NCI-H82 (cell line): ENCODE measurements at places on chromosomes 11 and 22.

DNA sequence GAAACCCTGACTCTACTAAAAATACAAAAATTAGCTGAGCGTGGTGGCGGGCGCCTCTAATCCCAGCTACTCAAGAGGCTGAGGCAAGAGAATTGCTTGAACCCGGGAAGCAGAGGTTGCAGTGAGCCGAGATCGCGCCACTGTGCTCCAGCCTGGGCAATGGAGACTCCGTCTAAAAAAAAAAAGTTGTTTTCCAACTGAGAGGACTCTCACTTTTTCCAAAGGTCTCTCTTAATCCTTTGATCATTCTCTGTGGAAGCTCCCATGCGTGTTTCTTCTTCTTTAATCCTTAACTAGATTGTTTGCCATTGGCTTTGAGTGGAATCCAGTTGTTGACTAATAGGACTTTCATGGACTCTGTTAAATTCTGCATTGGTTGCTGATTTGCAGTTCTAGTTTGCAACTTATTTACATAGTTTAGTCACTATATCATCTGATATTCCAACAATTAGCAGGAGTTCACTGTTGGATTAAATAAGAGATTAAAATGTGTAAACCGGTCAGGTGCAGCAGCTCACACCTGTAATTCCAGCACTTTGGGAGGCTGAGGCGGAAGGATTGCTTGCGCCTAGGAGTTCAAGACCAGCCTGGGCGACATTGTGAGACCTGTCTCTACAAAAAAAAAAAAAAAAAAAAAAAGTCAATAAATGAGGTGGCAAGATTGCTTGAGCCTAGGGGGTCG, 79.7 kb downstream of the C22orf31 start:
- peak; percentile 6 for DNase-seq

GRCh38 chr22:30825711-30826505, 131.2 kb downstream of the OSBP2 start:
- DNase-seq, result no peak

DNA sequence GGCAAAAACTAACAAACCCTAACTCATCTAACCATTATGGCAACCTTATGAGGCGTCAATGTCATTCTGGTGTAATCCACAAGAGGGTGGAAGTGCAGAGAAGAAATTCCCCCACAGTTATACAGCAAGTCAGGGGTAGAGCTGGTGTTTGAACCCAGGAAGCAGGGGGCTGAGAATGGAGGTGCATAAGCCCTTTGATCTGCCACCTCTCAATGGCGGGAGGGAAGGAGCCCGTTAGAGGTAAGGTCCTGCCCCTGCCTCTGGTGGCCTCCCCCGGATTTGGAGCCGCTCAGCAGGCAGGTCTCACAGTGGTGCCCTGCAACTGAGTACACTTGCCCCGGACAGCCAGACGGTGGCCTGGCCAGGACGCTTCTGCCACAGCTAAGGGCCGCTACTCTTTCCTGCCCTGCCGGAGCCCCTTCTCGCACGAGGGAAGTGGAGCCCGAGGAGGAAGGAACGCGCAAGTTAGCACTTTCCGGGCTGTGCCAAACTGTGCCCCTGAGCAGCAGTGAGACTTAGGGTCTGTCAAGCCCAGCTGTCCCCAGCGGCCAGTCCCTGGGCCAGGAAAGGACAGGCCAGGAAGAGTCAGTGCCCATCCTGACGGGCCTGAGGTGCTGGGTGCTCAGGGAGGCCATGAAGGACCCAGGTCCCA, 1.1 kb downstream of the FXYD2 start:
- peak; percentile 34 for DNase-seq

DNA sequence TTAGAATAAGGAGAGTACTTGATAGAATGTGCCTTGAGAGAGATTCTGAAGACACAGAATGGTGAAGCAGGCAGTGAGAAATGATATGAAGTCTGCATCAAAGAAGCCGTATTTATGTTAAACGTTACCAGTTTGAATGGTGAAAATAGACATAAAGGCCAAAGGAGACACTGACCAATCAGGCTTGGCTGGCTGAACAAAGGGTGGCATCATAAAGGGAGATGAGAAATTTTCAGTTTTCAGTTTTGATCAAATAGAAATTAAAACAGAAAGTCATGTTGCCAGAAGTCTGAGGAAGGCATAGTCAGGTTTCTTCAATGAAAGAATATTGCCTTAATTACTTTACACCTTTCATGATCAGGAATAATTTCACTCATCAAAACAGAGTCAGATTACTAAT, 6.6 kb downstream of the OR51F1 start:
- DNase-seq, result no peak

DNA sequence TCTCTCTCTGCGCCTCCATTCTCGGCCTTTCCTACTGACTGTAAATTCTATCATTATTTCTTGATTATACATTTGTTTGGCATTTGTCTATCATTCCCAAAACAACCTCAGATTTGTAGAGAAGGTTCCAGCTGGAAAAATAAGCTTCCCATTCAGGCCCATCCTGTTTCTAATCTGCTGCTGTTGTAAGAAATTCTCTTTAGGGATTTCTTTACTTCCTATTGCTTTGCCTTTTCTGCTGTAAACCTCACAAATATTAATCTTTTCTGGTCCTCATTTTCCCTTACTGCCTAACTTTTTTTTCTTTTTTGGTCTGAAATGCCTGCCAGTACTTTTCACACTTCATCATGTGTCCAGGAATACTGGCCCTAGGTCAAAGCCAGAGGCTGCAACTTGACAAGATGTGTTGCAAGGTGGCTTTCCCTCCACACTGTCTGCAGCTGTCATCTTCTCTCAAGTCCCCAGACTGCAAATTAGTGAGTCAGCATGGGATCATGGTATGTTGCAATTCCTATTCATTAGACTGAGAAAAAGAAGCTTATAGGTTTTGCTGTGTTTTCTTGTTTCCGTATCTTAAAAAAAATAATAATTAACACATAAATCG, 858.7 kb upstream of the CHORDC1 start:
- peak; percentile 40 for DNase-seq

DNA sequence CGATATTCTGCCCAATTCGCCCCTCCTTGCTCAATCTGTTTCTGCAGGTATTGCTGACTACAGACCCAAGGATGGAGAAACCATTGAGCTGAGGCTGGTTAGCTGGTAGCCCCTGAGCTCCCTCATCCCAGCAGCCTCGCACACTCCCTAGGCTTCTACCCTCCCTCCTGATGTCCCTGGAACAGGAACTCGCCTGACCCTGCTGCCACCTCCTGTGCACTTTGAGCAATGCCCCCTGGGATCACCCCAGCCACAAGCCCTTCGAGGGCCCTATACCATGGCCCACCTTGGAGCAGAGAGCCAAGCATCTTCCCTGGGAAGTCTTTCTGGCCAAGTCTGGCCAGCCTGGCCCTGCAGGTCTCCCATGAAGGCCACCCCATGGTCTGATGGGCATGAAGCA, 9.2 kb upstream of the SLC35E4 start:
- peak; percentile 13 for DNase-seq

DNA sequence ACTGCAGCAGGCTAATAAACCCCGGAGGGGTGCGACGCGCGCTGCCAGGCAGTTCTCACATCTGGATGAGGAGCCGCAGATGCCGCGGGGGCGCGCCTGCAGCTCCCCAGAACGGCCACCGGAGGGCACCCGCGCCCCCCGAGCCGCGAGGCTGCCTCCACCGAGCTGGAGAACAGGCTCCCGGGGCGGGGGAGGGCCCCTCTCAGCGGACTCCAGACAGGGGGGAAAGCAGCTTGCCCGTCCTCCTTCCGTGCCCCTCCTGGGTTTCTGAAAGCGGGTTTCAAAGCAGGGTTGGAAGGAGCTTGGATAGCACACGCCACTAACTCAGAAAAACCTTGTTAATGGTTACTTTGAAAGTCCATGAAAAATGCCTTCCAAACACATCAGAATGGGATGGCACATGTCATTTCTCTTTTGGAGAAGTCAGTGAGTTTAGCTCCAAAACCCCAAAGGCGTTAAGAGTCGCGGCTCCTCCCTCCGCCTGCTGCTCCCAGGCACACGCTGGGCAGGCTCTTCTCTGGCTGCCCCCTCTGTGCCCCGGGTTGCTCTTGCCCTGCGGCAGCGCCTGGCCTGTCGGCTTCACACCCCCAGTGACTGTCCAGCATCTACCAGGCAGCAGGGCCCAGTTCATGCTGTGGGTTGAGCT, 317.8 kb downstream of the NTM start:
- peak; percentile 66 for DNase-seq

DNA sequence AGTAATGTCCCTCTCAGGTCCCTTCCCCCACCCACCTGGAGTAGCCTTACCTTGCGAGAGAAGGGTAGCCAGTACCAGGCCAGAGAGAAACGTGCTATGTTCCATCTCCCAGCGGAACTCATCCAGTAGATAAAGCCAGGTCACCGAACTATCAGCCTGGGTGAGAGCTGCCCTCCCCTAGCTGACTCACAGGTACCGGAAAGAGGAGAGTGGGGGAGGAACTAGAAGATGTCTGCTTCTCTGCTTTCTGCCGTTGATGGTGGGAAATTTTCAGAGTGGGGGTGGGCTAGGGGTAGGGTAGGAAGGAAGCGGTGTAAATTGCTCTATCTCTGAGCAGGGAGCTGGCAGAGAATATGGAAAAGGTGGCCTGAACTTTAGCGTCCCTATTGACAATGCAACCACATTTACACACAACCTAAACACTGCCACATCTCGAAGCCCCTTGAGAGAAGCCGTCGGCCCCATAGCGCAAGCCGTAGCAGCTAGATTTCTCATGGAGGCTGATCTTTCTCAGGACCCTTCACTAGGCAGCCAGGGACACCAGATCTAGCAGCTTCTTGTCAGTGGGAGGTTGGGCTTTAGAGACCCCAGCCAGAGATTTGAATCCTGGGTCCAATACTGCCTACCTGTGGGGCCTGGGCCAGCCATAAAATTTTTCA, at the start of gene CD3D:
Gene CD3D, minus strand, starts transcription at position 203 of the 659 bp plus-strand sequence. Its CDS starts 98 bp downstream, at position 105.
- no peak for DNase-seq

GRCh38 chr22:49586244-49586748, 241.4 kb downstream of the BRD1 start:
- no peak for DNase-seq

DNA sequence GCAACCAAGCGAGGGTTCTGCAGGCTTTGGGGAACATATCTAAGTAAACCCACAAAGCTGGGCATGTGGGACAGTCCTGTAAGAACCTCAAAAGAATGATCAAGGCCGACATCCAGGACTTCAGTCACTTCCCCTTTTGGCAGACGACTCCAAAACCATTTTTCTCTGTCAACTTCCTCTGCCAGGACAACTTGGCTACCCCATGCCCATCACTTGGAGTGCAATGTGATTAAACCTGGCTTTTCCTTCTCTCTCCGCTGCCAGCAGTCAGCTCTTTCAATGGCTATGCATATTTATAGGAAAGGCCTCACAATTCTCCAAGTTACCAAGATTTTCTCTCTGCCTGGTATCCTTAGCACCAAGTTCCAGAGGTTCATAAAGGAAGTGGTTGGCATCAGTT, 78.9 kb downstream of the C11orf58 start:
- DNase-seq, result no peak

DNA sequence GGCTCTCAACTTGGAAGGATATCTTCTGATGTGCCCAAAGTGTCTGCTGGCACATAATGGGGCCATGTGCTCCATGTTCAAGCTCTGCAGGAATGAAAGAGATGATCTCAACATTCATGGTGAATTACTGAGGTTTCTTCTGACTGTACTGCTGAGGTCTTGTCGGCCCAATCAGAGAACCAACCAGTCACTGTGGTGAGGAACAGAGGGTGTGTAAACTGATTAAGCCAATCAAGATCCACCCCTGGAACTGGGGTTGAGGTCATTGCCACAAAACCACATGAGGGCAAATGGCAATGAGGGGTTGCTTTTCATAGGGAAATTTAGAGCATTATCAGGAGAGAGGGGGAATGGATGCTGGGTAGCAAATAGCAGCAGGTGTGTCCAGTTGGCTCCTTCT, 152.3 kb upstream of the RAG2 start:
- no peak for DNase-seq

- DNase-seq, result no peak
These were observed 6.9 kb downstream of the OR8B12 start for GRCh38 chr11:124536520-124536919.

DNA sequence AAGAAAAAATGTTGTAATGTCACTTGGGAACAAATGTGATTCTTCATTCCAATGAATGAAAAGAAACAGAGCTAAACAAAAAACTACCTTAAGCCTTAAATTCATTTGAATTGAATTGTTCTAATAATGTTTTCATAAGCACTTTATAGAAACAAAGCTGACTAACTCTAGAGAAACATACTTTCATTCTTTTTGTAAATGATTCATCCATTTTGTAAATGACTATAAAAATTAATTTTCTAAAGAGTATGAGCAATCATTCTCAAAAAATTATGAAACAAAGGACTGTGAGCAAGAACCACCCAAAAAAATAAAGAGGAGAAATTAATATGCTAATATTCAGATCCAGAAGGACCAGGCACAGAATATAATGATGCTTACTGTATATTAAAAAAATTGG, 986.5 kb upstream of the CHORDC1 start:
- no peak for DNase-seq

GRCh38 chr11:69086152-69087132, 37.7 kb downstream of the TPCN2 start:
- no peak for DNase-seq

- no peak for DNase-seq
These were observed 112.0 kb upstream of the PDGFD start for GRCh38 chr11:104275992-104276391.

DNA sequence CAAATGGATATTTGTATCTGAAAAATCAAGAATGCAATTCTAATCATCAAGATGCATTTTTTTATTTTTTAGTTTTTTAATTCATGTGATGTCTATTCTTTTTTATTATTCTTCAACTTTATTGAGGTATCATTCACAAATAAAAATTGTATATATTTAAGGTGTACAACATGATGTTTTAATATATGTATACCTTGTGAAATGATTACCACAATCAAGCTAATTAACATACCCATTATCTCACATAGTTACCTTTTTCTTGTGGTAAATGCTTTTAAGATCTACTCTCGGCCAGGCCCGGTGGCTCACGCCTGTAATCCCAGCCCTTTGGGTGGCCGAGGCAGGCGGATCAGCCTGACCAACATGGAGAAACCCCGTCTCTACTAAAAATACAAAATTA, 3.7 kb downstream of the HBB start:
- no peak for DNase-seq
